ENCODE measurements at places on chromosomes 3 and 15.

DNA sequence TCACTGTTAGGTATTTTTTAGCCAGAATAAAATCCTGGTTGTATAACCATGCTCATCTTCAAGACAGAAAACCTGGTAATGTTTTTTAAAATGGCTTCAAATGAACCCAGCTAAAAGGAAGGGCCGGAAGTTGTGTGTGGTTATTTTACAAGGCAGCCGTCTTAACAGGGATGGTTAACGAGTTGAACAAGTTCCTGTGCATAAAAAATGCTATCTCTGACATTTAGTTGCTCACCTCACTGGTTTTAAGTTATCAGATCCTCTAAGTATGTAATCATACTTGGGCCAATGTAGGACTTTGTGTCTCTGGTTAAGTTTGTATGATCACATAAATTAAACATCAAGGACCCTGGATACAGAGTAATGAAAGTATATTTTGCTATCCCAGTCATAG lies 2.1 kb downstream of the ATP11B start:
- peak; percentile 59 for DNase-seq

- no peak for DNase-seq
Observed at GRCh38 chr3:196970547-196971093, 2.0 kb upstream of the PIGZ start.

DNA sequence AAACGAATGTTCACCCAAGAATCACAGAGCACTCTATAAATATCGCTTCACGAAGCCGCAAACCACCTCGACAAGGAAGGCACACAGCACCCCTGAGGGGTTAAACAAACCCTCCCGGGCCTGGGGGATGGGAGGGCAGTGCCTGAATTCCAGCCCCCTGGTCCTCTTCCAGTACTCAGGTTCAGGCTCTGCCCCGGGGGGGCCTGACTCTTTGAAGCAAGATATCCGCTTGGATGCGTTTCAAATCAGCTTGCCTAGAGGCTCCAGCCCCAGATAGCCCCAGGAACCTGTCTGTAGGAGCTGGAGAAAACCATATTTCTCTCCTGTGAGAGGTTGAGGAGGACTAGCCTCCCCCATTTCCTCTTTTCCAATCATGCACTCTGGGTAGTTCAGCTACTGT lies 194.7 kb downstream of the WNT5A start:
- no peak for DNase-seq

DNA sequence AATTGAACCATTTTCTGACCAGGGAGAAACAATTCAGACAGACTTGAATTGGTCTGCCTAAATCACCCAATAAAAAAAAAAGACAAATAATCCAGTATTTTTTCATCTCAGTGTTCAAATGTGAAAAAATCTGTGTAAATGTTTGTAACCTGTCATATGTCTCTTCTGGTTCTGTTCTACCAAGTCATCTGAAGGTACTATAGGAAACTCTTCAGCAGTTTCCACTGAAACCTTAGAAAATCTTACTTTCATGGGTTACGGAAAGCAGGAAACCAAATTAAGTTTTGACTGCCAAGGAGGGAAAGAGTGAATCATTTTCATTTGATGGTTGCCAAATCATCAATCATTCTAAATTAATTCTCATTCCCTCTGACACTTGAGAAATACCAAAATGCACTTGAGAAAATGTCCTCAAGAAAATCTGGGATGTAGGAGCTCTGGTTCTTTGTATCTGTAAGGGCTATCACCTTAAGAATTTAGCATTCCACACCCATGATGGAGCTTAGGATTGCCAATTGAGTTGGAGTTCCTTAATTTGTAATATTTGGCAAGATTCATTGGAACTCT lies 278.2 kb upstream of the KCNH8 start:
- DNase-seq: no peak

GRCh38 chr15:61376961-61377360 lies 147.9 kb upstream of the RORA start:
- DNase-seq: no peak

DNA sequence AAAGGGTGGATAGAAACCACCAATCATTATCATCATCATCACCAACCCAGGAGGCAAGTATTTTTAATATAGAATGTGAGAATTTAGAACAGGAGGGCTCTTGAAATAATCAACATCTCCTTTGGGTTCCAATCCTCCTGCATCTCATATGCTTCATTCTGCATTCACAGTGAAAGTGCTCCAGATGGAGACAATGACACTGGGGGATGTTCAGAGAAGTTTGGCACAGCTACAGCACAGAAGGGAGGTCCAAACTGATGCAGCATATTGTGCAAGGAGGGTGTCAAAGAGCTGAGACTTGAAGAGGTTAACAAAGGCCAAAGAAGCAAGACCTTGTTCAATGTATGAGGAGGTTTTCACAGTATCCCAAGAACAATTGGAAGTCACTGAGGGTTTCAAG lies 767.1 kb downstream of the NTRK3 start:
- DNase-seq: no peak

- DNase-seq: no peak
Observed at GRCh38 chr3:144521131-144521530, 549.5 kb downstream of the DIPK2A start.

DNA sequence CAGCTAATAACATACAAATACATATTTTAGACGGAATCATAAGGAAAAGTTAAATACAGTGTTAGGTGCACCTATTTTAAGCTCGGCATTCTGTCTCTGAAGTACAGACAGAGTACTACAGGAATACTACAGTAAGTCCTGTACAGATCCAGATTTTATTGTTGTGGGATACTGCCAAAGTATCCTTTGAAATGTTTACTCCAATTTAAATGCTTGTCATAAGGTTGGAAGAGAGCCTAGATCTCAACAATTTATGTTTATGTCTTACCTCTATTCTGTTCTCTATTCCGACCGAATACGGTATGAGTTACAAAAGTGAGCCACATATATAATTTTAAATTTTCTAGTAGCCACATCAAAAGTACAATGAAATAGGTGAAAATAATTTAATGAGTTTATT lies 25.3 kb downstream of the PLD1 start:
- DNase-seq: no peak

DNA sequence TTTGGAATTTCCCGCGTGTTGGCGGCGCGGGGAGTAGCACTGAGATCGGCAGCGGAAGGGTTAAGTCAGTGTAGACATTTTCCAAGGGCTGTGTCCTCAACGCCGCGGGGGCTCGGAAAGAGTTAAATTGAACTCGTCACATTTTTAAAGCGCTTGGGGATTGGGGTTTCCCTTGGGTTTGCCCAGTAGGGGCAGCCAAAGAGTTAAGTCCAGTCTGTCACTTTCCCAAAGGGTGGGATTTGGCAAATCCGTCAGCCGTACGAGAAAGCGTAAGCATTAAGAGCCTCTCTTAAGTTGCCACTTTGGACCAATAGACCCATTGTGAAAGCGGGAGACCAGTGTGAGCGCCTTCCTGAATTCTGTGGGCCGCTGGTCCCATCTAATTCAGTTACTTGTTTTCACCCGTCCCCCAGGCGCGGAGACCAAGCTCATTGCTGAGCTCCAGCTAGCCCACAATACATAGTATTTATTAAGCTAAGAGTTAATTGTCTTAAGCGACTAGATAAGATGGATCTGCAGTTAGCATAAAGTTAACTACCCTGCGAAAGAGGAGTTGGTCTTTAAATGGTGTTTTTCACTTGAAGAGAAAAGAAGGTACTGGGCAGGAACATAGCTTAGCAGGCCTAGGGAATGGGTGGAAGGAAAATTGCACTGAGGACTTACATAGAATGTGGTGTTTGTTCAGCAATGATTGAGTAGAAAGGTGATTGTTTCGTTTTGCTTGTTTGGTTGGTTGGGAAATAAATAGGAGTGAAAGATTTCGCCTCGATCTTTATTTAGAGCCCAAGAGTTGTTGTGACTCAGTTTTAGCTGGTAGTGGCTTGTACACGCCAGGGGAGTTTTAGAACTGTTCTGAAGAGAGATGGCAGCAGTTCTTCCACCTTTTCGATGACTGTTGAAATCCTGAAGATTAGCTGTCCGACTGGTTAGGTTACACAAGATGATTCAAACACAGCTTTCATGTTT lies 932 bp downstream of the ARL8B start:
- peak; percentile 58 for DNase-seq

DNA sequence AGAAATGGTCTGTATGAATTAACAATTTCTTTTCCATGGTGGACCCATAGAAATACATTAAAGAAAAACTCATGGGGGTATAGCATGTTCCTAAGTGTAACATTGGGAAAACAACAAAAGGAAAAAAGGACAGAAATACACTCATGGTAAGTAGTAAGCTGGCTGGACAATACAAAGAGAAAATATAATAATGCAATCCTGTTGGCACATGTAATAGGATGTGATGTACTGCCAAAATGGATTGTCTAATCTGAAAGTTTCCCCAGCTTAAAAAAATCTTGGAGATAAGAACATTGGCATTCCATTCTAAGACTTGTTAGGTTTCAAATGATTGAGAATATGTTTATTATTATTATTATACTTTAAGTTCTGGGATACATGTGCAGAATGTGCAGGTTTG lies 128.1 kb downstream of the MBNL1 start:
- DNase-seq: no peak

GRCh38 chr3:14273901-14274611 lies 95.4 kb downstream of the LSM3 start:
- peak; percentile 55 for DNase-seq

GRCh38 chr3:184360070-184360928 lies 1.1 kb downstream of the CLCN2 start:
- DNase-seq: no peak

- no peak for DNase-seq
Observed at GRCh38 chr15:74251131-74251811, 15.1 kb downstream of the CCDC33 start.

- DNase-seq: no peak
Observed at GRCh38 chr3:169886671-169887070, 16.9 kb upstream of the LRRC31 start.

DNA sequence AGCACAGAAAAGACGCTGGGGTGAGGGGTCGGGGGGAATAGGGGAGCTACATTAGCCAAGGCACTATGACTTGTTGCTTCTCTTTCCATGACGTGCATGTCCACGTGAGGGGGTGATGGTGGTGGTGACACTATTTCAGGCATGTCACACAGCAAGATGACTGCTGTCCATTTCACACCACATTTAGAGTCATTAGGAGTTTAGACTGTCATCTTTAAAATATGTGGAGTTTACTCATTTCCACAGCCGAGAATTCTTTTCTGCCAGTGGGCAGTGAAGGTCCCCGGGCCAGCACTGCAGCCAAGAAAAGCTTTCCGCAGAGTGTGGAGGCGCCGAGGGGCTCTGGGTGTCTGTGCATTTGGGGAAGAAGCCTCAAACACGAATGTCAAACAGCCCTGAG lies 954 bp upstream of the DGKG start:
- DNase-seq: peak; percentile 14
